LoVo (cell line): ENCODE measurements at places on chromosomes 3 and 15.

DNA sequence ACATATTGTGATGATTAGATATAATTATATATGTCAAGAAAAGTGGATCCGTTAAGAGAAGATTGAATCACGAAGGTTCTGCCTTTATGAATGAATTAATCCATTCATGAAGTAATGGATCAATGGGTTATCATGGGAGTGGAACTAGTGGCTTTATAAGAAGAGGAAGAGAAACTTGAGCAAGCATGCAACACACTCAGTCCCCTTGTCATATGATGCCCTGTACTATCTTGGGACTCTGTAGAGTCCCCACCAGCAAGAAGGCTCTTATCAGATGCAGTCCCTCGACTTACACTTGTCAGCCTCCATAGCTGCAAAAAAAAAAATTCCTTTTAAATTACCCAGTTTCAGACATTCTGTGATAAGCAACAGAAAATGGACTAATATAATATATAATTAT, 301.9 kb downstream of the RAP2B start:
- DNase-seq, result no peak

GRCh38 chr15:90780916-90781315, 63.8 kb downstream of the BLM start:
- no peak for DNase-seq

- DNase-seq, result peak; percentile 25
Measured at GRCh38 chr3:160401291-160402095, 2.0 kb downstream of the SMC4 start.

GRCh38 chr15:67340630-67341029, 86.0 kb downstream of the IQCH start:
- no peak for DNase-seq
